ENCODE measurements at places on chromosomes 11 and 22.
A peak's percentile ranks its signal among the peaks of the same experiment; 100 is the strongest.

- DNase-seq = peak; percentile 97
Observed at GRCh38 chr11:131033151-131033651, 116.9 kb upstream of the SNX19 start.

- DNase-seq = no peak
Observed at GRCh38 chr11:112614605-112615004, 346.6 kb upstream of the NCAM1 start.

DNA sequence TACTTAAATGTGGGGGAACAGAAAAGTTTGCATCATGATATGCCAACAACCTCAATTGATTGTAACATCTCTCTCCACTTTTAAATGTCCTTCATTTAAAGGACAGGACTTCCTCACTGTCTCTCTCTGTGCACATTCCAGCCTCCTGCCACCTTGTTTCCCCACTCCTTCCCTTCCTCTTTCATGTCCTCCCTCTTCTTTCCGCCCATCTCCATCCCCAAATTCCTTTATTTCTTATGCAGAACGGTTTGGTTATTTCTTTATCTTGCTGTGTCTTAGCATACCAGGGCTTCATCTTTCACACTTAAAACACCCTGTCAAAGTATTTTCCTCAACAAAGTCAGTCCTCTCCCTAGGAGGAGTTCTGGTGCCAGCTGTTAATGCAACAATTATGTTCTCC is 293.8 kb downstream of the NXPE2 start:
- no peak for DNase-seq

GRCh38 chr22:47355776-47356510 is 593.5 kb downstream of the TBC1D22A start:
- no peak for DNase-seq

- DNase-seq = no peak
Observed at GRCh38 chr22:49448526-49448925, 379.1 kb downstream of the BRD1 start.

GRCh38 chr11:23711981-23712380 is 784.9 kb upstream of the LUZP2 start:
- no peak for DNase-seq

Data from EH (cell line).